ENCODE measurements at places on chromosomes 2 and 18. TPM values are rescaled to one million over a fixed set of nuclear protein-coding genes. Genes with fewer than 3 reads are reported as not detected.

GRCh38 chr2:148594216-148594615 lies 50.3 kb upstream of the EPC2 start:
- no peak overlapping the region for H3K27ac ChIP-seq
- H3K36me3 ChIP-seq, result no peaks in the 10 kb centered on the region
- H3K4me1 ChIP-seq, result no peaks in the 10 kb centered on the region
- no peak for DNase-seq
- no peaks in the 10 kb centered on the region for H3K27me3 ChIP-seq
- H3K4me3 ChIP-seq, result no peak overlapping the region

DNA sequence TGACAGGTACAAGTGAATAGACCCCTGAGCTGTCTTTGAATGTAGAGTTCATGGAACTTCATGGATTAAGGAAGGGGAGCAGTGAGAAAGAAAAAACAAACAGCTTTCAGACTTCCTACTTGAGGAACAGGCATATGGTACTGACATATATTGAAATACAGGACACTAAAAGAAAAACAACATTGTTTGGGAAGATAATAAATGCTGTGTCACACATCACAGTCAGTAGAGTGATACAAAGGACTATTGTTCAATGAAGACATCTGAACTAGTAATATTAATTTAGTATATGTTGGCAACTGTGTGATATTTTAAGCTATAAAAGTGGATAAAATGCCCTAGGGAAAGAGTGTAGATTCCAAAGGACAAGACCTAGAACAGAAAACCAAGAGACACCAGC lies 3.3 kb downstream of the DSC2 start:
- no peak overlapping the region for H3K27ac ChIP-seq
- no peak for DNase-seq
- no peak overlapping the region for H3K4me3 ChIP-seq
- no peaks in the 10 kb centered on the region for H3K36me3 ChIP-seq
- no peaks in the 10 kb centered on the region for H3K4me1 ChIP-seq
- peaks cover 16% of the 10 kb centered on the region for H3K27me3 ChIP-seq

DNA sequence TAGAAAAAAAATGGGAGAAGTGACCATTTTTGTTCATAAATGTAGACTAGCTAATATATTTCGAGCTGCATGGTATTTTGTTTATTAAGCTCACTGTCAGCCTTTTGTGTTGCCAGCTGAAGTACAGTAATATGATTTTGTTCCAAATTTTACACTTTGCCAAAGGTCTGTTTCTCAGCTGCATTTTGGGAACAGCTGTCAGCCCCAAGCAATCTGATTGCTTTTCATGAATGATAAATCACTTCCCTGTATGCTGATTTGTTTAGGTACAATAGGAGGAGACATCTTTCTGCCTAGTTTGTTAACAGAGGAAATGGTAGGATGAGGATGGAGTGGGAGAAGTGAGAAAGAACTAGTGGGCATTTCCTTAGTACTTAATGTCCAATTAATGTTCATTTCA lies 79.3 kb downstream of the NABP1 start:
- no peaks in the 10 kb centered on the region for H3K27me3 ChIP-seq
- H3K36me3 ChIP-seq, result no peaks in the 10 kb centered on the region
- DNase-seq, result no peak
- peaks cover 3% of the 10 kb centered on the region for H3K4me1 ChIP-seq
- H3K27ac ChIP-seq, result no peak overlapping the region

DNA sequence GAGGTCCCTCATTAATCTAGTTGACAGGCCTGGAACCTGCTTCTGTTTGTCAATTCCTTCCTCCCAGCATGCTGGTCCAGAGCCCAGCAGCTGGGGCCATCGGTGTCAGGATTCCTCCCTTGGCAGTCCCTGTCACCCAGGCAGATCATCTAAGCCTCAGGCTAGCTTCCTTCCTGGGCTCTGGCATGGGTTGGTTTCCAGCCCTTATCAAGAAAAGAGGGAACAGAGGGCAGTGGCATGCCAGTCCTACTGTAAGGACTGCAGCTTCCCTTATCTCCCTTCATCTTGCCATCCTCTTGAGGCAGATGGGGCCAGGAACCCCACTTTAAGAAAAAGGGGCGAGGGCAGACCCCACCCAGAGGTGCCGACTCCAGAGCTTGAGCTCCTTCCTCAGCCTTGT lies 10.9 kb upstream of the KCNK3 start:
- no peaks in the 10 kb centered on the region for H3K36me3 ChIP-seq
- no peak overlapping the region for H3K27ac ChIP-seq
- no peak overlapping the region for H3K4me3 ChIP-seq
- peaks cover 8% of the 10 kb centered on the region for H3K27me3 ChIP-seq
- no peaks in the 10 kb centered on the region for H3K4me1 ChIP-seq

- no peaks in the 10 kb centered on the region for H3K27me3 ChIP-seq
- no peak for DNase-seq
- peak overlapping the region; percentile 31 for H3K4me3 ChIP-seq
- H3K4me1 ChIP-seq, result peaks cover 69% of the 10 kb centered on the region
- H3K36me3 ChIP-seq, result no peaks in the 10 kb centered on the region
Measured at GRCh38 chr2:172440795-172441194, 13.4 kb downstream of the ITGA6 start.

DNA sequence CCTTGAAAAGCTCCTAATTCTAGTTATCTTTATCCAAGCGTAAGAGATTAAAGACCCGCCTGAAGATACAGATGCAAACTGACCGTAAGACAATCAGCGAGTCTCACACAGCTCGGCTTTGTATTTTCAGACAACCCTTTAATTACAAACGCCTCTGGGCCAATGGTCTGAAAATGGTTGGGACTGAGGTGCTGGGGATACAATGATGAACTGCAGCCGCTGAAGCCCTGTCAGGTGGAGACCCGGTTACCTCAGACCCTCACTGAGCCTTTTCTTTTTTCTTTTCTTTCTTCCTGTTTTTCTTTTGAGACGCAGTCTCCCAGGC lies 715 bp upstream of the CFAP36 start:
- H3K27me3 ChIP-seq, result no peaks in the 10 kb centered on the region
- H3K36me3 ChIP-seq, result peaks cover 9% of the 10 kb centered on the region
- DNase-seq, result no peak
- peak overlapping the region; percentile 73 for H3K4me3 ChIP-seq
- H3K27ac ChIP-seq, result peak overlapping the region; percentile 89

MYOM1 gene
- total RNA-seq, result 0.74 TPM
